ENCODE measurements at places on chromosomes 4 and X.

GRCh38 chrX:154761977-154762536, 607 bp upstream of the DKC1 start:
- no peak for DNase-seq

DNA sequence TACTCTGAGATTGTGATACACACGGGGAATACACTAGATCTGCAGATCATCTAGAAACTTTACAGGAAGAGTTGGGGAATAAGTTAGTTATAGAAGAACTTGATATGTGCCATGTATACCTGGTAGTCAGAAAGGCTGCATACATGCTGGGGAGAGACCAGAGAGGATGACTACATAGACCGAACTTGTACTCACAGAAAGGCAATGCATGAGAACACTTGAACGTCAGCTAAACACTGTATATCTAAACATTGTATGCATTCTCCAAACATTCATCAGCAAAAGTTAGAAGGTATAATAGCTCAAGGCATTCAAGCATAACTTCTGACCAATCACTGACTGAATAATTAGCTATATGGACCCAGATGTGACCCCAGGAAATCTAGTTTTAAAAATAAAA, 78.0 kb upstream of the PDHA2 start:
- DNase-seq: no peak

DNA sequence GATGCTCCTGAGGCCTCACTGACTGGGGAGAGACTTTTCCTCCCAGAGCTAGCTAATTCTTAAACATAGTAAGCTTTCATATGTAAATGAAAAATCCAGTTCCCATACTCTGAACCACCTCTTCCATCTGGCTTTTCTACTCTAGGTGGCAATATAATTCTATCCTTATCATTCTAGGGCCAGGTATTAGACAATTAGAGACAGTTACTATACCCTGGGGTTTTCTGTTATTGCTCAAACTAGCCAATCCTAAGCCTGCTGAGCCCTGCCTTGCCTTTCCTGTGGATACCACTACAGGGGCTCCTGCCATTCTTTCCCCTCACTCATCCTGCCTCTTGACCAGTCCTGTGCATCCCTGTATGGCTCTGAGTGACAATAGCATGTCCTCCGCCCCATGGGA, 552.0 kb downstream of the STIM2 start:
- DNase-seq: no peak

GRCh38 chr4:182291597-182292270, 48.5 kb downstream of the TENM3 start:
- no peak for DNase-seq

GRCh38 chrX:18753631-18754030, 46.2 kb downstream of the PPEF1 start:
- no peak for DNase-seq

DNA sequence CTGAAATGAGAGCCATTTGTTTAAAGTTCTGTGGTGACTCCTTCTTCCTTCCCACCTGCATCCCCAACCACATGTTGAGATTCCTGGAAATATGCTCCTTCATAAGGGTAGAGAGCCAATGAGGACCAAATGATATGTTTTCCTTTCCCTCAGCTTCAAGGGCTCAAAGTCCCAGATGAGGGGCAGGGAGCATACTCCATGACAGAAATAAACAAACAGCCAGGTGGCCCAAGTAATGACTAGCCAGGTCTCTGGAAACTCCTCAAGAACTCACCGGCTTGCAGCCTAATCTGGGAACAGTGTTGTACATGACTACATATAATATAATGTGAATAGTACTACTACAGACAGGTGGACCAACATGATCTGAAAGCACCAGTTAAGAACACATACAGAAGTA, 392.3 kb downstream of the PACRGL start:
- no peak for DNase-seq

DNA sequence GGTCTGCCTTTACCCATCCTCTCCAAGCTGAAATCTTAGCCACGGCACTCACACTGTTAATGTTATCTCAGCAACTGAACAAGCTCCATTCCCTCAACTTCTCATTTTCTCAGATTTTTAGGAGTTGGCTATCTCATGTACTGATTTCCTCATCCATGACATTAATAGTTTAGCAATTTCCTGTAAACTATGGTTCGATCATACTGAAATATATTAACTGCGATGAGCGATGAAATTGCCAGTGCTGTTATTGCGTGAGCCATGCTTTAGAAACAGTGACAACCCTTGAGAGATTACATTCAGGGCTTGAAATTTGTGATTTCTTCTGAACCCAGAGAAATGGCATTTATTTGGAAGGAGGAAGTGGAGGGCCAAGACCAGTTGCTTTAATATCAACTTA, 223.7 kb downstream of the GPAT3 start:
- no peak for DNase-seq

GRCh38 chrX:111349101-111349500, 62.9 kb downstream of the DCX start:
- no peak for DNase-seq

DNA sequence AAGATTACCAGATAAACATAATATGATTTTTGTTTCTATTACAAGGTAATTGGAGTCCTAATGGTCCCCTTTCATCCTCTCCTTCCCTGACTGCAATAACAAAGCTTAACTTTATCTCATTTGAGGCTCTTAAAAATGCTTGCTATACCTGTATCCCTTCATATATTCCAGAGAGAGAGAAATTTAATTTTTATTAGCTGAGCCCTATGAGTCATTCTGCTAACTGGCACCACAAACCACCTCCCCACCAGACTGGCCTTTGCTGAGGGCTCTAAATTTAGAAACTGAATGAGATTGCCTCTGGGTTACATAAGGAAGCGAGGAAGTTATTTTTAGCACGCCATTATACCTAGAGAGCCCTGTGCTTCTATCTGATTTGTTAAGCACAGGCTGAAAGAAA, 27.4 kb downstream of the CBLL2 start:
- peak; percentile 91 for DNase-seq

DNA sequence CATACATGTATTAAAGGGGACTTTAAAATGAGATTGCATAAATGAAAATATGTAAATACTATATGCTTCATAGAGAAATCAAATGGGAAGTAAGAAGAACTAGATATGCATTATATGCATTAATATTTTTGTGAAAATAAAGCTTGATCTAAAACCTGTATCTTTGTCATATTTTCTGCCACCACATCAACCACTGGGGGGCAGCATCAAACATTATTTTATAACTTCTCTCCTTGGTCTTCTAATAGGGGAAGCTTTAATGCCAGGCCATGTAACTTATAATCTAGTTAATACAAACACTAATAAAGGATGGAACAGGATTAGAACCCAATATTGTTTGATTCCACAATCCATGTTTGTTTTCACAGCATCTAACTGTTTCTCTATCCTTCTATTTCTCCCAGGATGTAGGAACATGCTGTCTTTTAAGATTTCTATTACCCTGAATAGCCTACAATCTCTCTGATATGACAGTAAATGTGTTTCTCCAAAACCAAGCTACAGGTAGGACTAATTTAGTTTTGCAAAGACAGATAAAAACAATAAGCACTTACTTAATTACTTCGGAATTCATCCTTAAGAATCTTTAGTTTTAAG, 10.0 kb downstream of the QRFPR start:
- no peak for DNase-seq

- DNase-seq: no peak
Measured at GRCh38 chr4:130233377-130234047, 1137.6 kb downstream of the C4orf33 start.

- no peak for DNase-seq
Measured at GRCh38 chr4:54278216-54278615, 49.1 kb downstream of the PDGFRA start.

GRCh38 chr4:173009129-173009823, 159.3 kb upstream of the GALNT7 start:
- DNase-seq: no peak

GRCh38 chr4:156830351-156830750, 141.2 kb downstream of the PDGFC start:
- no peak for DNase-seq

- peak; percentile 6 for DNase-seq
Measured at GRCh38 chrX:23616361-23616760, 50.9 kb upstream of the PRDX4 start.

DNA sequence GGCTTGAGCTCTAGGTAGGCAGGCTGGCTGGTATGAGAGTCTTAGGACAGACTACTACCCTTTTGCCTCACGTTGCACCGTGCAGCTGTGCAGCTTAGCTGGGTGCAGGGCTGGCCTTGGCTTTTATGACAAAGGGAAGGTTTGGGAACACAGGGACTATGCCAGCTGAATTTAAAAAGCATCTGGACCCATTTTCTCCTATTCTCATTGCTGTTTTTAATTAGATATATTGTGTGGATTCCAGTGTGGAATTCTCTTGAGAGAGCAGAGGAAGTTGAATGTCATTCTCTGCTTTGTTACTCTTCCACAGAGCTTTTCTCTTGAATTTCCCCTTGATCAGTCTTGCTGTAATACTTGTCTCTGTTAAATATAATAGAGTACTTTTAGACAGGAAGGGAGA, 192.7 kb downstream of the ZNF330 start:
- DNase-seq: no peak

DNA sequence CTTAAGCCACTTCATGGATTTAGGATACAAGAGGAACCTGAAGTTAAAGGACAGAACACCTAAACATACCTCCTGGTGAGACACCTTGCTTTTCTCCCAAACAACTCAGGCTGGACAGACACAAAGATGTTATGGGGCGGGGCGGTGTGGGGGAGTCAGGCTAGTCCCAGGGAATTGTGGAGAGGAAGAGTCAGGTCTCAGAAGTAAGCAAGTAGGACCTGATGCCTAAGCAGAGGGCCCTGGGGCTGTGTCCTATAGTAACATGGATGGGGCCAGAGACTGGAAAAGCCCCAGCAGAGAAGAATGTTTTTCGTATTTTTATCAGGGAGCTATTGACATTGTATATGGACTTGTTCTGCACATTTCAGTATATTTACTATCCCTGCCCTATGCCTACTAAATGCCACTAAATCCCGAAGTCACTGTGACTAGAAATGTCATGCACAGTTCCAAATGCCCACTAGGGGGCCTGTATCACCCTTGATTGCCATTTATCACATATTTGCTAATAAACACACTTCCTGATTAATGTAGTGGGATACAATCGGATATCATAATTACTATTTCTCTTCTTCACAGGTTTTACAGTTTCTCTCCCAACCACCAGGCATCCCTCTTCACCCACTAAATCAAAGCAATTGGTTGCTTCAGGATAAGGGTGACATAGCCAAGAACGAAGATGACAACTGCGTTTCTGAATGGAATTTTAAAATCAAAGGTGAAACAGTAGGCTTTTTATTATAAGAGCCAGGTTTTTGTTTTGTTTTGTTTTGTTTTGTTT, 23.8 kb upstream of the ARHGAP10 start:
- DNase-seq: no peak

DNA sequence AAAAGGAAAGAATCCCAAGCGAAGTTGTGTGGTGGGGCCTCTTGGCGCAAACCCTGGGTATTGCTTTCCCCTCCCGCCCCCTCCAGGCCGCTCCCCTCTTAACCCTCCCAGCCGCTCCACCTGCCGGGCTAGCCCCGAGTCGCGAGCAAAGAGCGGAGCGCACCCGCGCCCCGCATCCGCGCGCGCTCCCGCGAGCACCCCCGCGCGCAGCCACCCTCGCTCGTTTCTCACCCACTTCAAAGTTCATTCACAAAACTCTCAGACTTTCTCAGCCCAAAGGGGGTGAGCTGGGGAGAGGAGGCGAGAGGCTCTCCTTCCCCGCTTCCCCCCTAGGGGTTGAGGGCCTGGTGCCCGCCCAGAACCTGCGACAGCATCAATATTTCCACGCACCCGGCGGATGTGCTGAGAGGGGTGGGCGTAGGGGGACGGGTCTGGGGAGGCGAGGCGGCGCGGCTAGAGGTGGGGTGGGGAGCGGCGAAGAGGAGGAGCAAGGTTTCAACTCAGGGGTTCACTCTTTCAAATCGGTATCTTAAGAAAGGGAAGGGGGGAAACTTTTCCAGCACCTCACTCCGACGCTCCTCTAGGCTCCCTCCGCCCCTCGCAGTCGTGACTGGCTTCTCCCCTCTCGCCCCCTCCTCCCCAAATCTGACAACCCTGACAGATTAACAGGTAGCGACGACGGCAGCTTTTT, 1.8 kb downstream of the MAML3 start:
- DNase-seq: no peak

GRCh38 chrX:123487236-123487635, 245.6 kb downstream of the THOC2 start:
- no peak for DNase-seq

DNA sequence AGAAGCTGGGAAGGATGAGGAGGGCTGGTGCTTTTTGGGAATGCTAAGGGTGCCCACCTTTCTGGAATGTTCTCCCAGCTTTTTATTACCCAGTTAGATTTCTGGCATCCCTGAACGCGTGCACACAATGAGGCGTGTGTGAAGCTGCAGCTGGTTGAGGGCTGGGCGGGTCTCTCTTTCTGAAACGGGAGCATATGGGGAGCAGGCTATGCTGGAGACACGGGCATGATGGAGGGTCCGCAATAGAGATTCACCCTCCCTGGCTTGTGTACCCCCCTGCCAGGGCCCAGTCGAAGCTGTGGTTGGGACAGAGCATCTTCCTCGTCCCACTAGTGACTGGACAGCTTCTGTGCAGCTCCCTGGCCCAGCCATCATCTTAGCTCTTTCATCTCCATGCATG, 8.5 kb downstream of the NSG1 start:
- DNase-seq: no peak

GRCh38 chr4:84401701-84402306, 97.3 kb downstream of the NKX6-1 start:
- no peak for DNase-seq

DNA sequence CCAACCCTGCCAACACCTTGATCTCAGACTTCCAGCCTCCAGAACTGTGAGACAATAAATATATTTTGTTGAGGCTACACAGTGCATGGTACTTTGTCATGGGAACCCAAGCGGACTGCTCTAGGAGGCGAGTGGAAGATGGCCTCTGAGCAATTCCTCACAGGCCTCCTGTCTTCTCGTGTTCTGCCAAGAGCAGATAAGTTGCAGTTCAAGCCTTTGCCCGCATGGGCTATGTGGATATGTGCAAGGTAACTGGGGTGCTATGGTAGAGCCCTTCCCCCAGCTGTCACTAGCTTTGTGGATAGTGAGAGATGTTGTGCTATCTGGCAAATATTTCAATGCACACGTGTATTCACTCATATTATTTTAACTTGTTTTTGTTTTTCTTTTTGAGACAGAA, 156.0 kb upstream of the BCOR start:
- no peak for DNase-seq

All from NCI-H1417 treated with DMSO at 0.1 percent for 48 hours (cell line).